ENCODE measurements at places on chromosomes 7 and 10. TPM values are rescaled to one million over a fixed set of nuclear protein-coding genes. Genes with fewer than 3 reads are reported as not detected.

DNA sequence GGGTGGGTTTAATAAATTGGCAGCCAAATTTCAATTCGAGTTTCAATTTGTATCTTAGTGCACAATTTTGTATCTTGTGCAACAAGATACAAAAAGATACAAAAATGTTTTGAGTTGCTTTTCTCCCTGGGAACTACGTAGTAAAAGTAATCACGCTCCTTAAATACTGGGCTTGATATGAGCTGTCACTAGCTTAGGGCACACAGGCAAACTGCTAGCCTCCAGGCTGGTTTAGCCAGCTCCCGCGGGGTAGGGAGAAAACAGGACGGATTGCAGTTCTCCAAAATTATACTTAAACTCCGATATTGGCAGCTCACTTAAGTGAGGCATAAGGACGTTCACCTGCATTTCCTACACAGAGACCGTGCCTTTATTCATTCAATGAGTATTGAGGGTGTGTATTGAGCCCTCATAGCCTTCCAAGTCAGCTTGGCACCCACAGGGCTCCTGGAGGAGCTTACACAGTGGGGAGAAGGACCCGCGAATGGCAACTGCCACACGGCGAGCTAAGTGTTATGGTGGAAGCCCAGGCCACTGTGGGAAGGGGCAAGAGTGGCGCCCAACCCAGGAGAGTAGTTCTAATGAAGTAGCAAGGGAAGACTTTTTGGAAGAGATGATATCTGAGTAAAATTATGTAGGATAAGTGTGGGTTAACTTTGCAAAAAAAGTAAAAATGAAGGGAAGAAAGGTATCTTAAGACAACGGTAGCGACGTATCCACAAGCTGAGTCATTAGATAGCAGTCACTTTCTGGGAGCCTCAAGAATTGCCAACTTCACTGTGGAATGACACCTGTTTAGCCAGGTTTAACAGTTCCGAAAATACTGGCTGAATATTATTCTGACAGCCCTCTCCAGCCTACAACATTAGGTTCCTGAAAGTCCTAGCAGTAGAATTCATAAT, 1.6 kb upstream of the EPC1 start:
- DNase-seq = peak; percentile 60

GRCh38 chr7:17234398-17235031, 63.9 kb upstream of the AHR start:
- peak; percentile 91 for DNase-seq

- peak; percentile 89 for DNase-seq
Measured at GRCh38 chr10:97081621-97082235, 104.0 kb downstream of the SLIT1 start.

- DNase-seq = no peak
Measured at GRCh38 chr10:3195726-3196125, 23.1 kb upstream of the PITRM1 start.

The LRRD1 gene
- total RNA-seq = not detected

The TRPV6 gene
- total RNA-seq = not detected
